ENCODE measurements at places on chromosomes 16 and 17.
A peak's percentile ranks its signal among the peaks of the same experiment; 100 is the strongest.

DNA sequence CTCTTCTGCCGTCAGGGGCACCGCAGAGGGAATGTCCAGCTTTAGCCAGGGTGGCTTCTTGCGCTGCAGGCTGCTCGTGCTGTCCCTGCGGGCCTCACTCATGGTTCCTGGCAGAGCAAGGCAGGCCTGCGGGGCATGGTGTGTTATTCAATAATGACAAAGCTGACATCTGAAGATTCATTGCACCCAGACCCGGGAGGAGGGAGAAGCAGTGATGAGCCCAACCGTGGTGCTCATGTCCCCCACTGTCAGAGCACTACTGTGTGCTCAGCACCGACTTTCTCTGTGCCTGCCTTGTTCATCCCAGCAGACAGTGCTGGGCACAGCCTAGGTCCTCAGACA lies 7.5 kb downstream of the RHBDF1 start:
- DNase-seq: no peak

DNA sequence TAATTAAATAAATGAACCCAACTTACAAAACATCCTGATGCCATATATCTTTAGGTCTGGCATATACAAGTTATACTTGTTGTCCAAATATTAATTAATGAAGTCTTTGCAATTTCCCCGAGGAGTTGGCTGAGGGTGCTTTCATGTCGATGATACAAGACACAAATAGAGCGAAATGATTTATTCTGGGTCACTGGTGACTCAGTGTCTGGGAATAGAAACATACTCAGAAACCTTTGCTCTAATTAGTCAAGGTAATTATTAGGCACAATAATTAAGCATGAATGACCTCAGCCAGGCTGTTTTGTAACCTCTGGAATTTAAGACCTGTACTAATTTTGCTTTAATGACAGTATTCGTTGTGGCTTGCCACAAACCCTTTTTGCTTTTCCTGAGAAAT lies 37.0 kb upstream of the HAPSTR1 start:
- no peak for DNase-seq

- no peak for DNase-seq
These were observed 8.0 kb downstream of the ENDOV start for GRCh38 chr17:80422981-80423380.

- DNase-seq: peak; percentile 55
These were observed 9.4 kb upstream of the MEOX1 start for GRCh38 chr17:43671031-43671692.

- DNase-seq: no peak
These were observed 116.0 kb downstream of the RPTOR start for GRCh38 chr17:80660527-80661198.

GRCh38 chr17:49580981-49581647 lies 5.4 kb downstream of the NXPH3 start:
- DNase-seq: no peak

DNA sequence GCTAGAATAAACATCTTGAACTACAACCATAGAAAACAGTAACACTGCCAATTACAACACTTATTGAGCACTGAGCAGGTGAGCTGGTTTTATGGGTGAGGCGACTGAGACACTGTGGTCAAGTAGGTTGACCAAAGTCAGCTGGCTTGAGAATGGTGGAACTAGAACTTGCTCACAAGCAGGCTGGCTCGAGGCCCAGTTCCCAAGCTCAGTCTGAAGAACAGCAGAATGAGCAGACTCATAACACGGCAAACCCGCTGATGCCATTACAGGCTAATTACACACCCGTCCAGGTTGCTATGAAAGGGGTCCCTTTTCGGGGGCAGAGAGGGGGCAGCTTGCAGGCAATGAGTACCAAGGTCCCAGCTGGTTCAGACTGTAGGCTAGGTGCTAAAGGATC lies 6.5 kb downstream of the ZZEF1 start:
- no peak for DNase-seq

DNA sequence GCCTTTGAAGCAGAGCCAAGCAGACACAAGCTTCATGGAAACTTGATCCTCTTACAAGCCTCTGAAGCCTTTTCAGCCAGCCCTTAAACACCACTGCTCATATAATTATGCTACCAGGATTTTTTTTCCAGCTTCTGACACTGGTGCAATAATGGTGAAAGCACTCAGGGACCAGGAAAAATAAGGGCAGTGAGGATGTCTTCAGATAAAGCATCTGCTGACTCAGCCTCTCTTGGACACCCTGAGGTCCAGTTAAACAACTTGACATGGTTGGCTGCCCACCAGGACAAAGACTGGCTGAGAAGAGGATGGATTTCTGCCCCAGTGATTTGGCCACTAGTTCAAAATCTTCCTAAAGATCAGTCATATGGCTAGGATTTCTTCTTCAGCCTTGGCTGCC lies 124.2 kb upstream of the N4BP1 start:
- no peak for DNase-seq

GRCh38 chr16:76194616-76195015 lies 82.6 kb upstream of the CNTNAP4 start:
- no peak for DNase-seq

DNA sequence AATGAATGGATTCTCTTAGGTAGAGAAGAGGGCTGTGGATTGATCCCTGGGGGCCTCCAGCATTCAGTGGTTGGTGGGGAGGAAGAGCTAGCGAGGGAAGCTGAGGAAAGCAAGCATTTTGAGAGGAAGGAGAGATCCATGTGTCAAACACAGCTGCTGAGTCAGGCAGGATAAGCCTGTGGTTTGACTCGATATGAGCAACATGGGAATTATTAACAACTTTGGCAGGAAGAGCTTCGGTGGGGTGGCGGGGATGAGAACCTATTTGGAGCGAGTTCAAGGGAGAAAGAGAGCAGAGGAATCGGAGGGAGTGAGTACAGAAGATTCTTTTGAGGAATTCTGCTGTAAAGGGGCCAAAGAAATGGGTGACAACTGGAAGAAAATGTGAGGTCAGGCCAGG lies 59.5 kb upstream of the CDC42EP4 start:
- DNase-seq: peak; percentile 71

DNA sequence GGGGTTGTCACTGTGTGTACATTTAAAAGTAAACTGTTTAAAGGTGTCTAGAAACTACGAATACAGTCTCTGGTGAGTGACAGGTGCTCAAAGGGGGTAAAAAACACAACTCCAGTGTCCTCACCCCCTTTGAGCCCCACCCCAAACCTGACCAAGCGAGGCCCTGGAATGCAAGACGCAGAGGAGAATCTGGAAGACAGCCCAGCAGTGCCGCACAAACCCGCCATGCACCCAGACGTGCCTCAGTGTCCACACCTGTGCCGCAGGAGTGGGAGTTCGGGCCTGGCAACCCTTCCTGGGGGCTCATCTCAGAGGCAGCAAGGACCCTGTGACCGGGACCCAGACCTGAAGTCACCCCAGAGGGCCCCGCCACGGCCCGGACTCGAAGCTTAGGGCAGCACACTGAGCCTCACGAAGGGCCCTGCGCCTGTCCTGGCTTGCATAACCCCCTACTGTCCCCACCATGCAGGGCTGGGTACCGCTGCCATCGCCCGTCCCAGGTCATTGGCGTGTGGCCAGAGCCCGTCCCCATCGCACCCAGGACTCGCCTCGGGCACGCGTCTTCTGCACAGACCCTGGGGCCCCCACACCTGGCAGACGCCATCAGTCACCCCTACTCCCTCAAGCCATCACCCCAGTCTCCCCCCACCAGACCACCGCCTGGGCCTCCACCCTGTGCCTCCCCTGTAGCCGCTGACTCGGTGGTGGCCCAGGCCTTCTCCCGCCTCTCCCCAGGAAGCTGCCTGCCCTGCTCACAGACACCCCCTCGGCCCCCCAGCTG lies 33.0 kb upstream of the ZC3H18 start:
- no peak for DNase-seq

DNA sequence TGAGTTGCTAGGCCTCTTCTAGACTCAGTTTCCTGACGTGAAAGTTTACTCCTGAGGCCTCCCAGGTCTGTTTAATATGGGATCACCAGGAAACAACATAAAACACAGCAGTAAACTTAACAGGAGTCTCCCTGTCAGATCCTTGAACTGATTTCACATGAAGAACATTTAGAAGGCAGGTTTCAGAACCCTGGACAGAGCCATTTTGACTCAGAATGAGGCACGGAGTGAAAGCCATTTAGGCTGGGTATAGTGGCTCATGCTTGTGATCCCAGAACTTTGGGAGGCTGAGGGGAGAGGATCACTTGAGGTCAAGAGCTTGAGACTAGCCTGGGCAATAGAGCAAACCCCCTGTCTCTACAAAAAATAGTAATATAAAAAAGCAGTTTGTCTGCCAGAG lies 289.1 kb downstream of the CA10 start:
- DNase-seq: no peak

DNA sequence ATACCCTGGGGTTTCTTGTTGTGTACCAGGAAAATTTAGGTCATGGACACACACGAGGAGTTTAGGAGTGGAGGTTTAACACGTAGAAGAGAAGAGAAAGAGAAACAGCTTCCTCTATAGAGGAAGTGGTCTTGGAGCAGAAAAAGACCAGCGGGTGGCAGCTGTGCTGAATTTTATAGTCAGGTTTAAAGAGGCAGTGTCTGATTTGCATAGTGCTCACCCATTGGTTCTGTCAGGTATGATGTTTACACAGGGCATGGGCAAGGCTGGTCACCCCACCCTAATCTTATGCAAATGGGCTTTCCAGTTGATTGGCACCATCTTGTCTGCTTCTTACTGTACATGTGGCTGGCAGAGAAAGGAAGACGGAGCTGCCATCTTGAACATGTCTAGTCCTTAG lies 309.0 kb downstream of the CDH13 start:
- no peak for DNase-seq

GRCh38 chr17:49573510-49574322 lies 2.0 kb upstream of the NXPH3 start:
- no peak for DNase-seq

DNA sequence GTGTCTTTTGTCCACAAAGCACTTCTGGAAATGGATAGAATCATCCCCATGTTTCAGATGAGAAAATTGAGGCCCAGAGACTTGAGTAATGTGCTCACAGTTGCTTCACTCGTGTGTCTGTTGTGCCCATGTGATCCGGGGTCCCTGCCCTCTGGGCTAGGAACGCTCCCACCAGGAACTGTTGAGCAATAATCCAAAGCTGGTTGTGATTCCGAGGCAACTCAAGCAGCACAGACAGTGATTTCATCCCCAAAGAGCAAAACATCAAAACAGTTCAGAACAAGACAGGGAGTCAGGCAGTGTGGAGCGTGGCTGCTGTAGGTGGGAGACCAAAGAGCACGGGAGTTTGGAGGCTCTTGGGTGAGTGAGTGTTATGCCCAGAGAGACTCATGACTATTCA lies 205.0 kb upstream of the ASIC2 start:
- no peak for DNase-seq

- DNase-seq: no peak
These were observed 213.2 kb upstream of the NLRP1 start for GRCh38 chr17:5797447-5798050.

DNA sequence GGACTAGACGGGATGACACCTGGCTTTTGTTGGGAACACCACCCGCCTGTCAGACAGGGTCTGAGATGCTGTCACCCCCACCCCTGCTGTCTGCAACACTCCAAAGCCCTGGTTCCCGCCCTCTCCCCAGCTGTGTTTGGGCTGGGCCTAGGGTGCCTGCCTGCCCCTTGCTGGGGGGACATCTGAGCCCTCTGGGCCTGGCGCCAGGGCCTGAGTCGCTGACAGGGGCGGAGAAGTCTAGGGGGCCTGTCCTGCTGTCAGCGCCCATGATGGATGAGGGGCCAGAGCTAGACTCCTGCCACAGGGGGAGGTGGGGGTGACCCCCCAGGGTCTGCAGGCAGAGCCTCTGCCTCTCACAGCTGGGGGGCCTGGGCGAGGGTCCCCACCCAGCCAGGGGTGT lies 7.6 kb upstream of the PKMYT1 start:
- no peak for DNase-seq

- DNase-seq: no peak
These were observed 112.0 kb upstream of the HAS3 start for GRCh38 chr16:68993456-68993855.

- no peak for DNase-seq
These were observed 414.6 kb upstream of the GOT2 start for GRCh38 chr16:59148769-59149155.

DNA sequence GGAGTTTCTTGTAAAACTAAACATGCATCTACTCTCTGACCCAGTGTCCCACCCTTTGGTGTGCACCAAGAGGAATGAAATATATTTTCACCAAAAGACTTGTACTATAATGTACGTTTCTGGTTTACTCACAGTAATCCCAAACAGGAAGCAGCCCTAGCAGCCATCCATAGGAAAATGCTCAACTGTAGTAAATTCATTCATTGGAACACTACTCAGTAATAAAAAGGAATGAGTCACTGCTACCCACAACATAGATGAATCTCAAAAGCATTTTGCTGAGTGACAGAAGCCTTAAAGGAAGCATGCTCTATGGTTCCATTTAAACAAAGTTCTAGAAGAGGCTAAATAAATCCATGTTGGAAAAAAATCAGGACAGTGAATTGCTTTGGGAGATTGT lies 37.6 kb upstream of the DHRS7B start:
- peak; percentile 29 for DNase-seq

DNA sequence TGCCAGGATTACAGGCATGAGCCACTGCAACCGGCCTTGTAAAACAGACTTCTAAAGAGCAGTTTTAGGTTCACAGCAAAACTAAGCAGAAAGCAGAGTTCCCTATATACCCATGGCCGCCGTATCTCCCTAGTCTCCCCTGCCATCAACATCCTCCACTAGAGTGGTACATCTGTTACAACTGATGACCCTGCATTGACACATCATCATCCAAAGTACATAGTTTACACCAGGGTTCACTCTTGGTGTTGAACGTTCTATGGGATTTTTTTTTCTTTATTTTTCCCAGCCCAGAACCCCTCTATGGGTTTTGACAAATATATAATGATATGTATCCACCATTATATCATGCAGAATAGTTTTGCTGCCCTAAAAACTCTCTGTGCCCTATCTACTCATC lies 155.2 kb downstream of the RAB11FIP4 start:
- DNase-seq: no peak

DNA sequence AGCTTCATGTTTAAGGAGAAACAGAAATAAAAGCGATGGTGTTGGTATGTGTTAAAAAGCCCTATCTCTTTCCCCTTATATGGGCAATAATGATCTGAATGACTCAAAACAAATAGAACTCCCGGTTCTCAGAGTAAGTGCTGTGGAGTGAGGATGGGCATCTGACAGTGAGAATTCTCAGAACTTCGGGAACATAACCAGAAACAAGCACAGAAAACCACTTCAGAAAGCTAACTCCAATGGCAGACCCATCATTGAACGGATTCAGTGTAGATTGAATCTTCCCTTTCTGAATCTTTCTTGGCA lies 67.2 kb downstream of the CDH8 start:
- DNase-seq: no peak

DNA sequence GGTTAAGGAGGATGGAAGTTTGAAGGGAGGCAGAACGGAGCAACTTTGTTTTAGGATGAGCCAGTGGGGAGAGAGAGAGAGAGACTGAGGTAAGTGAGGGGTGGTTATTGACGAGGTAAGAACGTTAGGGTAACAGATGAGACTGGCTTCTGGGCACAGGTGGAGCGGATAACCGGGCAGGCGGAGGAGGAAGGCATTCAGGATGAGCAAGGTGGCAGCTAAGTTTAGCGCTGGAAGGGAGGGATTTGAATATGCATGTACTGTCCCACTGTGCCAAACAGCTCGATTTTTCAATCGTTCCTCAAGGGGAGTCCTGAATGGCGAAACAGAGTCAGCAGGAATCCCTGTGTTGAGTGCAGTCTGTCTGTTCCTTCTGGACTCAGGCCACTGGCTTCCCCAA lies 35.8 kb downstream of the CACNG3 start:
- no peak for DNase-seq

GRCh38 chr16:78163772-78164670 lies 64.6 kb downstream of the WWOX start:
- DNase-seq: no peak

Data from AG09309 (cell line).